Activated CD8-positive, alpha-beta memory T cell treated with anti-CD3 and anti-CD28 coated beads for 48 hours (primary cell): ENCODE measurements at places on chromosomes 7 and 10.

GRCh38 chr10:100522107-100522801 is 2.6 kb upstream of the SEC31B start:
- no peak for DNase-seq

DNA sequence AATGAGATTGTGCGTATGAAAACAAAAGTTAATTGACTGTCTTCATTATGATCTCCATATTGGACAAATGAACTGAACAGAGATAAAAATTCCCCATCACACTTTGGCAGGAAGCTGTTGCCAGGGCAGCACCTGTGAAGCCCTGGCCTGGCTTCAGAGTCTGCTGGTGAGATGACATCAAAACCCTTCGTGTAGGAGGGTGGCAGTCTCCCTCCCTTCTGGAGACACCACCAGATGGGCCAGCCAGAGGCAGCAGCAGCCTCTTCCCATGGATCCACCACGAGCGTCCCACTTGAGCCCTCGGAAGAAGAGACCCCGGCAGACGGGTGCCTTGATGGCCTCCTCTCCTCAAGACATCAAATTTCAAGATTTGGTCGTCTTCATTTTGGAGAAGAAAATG is at the start of gene DNTT:
Gene DNTT (plus strand): TSS at position 205 of the 400 bp plus-strand sequence. CDS start 64 bp downstream, at position 269.
- DNase-seq = no peak

DNA sequence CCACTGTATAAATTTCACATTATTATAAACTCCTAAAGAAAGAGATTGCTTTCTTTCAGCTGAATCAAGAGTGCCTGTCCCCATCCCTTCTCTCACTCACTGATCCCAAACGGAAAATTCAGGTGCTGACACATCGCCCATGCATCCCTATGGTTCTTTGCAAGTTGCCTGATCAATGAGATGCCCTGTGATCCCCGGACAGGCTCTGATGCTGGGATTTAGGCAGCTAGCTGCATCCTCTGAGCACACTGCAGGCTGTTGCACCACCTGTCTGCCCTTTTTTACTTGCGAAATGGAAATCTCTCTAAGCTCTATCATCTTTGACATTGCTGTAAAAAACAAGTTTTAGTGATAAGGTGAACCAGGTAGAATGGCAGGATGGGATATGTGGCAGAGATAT is 456.5 kb downstream of the GATA3 start:
- DNase-seq = no peak

DNA sequence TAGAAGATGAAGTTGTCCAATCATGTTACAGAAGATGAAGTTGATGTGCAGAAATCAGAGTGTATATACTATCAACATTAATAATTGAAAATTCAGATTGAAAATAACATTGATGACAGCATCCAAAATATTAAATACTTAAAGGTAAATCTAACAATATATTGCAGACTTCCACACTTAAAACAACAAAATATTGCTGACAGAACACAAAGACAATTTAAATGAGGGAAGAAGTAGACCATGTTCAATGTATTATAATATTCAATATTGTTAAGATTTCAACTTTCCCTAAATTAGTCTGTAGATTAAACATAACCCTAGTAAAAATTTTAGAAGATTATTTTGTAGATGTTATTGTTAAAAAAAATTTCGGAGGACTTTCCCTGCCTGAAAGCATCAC is 151.9 kb downstream of the PON1 start:
- no peak for DNase-seq

DNA sequence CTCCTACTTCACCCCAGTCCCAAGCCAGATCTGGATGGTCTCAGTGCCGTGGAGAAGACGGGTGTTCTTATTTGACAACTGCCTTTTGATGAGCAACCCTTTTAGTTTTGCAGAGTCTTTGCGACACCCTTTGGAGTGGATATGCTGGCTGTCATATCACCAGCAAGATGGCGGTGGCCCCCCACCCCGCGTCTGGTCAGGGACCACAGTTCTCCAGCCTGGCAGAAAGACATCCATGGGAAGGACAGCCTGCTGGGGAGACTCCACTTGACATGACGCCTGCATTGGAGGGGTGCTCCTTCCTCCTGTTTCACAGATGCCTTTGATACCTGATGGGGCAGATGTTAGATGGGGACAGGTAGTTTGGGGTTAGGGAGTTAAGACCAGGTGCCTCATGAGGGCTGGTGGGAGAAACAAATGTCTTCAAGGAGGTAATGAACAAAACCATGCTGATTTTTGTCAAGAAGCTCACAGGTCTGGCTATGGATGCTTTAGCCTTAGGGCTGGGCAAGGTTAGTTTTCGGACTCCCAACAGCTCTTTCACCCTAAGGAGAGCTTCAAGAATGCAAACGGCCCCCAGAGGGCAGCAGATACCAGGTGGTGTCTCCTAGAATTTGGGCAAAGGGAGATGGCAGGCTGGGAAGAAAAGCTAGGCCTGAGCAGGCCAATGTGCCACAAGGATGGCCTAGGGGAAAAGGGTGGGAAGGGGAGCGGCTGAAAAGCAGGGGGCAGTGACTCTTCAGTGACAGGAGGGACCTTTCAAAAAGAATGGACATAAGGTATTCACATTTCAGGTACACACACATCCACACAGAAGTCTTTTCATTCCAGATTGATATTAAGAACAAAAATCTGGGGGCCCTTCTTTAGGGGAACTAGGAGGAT is 95.2 kb downstream of the CLEC2L start:
- no peak for DNase-seq

DNA sequence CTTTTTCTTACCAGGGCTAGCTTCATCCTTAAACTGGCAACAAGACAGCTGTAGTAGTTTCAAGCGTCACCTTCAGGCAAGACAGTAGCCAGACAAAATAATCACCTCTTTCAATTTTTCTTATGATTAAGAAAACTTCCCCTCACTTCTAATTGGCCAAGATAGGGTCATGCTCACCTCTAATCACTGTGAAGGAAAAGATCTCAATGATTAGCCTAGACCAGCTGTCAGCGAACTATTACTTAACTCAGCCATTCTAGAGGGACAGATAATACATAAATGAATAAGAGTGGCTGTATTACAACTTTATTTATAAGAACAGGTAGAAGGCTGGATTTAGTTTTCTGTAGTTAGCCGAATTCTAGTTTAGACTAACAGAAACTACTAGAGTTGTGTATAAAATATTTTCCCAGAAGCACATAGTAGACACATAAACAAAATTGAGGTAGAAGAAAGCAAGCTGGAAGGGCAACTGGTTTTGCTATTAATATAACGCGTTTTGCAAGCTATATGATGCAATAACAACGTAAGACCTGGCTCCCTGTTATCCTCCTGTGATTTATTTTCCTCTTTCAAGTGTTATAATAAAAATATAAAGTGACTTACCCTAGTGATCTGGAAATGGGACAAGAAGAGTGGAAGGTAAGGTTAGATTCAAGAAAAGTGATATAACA is 64.3 kb downstream of the ELAPOR2 start:
- no peak for DNase-seq

DNA sequence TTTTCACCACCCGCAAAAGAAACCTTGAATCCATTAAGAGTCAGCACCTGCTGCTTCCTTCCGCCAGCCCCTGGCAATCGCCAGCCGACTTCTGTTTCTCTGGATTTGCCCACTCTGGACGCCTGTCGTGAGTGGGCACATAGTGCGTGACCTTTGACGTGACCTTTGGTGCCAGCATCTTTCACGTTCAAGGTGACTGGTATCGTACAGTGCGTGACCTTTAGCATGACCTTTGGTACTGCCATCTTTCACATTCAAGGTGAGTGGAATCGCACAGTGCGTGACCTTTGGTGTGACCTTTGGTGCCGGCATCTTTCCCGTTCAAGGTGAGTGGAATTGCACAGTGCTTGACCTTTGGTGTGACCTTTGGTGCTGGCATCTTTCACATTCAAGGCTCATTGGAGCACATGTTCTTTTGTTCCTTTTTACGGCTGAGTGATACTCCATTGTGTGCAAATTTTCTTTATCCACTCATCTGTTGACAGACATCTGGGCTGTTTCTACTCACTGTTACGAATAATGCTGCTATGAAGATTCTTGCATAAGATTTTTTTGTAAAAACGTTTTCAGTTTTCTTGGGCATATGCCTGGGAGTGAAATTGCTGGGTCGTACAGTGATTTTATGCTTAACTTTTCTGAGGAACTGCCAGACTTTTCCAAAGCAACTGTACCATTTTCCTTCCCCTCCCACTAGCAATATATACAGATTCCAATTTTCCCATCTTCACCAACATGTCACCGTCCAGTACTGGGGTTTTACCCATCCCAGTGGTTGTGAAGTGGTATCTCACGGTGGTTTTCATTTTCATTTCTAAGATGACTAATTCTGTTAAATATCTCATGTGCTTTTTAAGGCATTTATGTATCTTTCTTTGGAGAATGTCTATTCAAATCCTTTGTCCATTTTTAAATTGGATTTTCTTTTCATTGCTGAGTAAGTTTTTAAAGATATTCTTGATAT is 145.3 kb downstream of the DIP2C start:
- no peak for DNase-seq

GRCh38 chr10:51877636-51878035 is 178.2 kb upstream of the CSTF2T start:
- DNase-seq = no peak

GRCh38 chr10:122390271-122390670 is 15.8 kb downstream of the PLEKHA1 start:
- DNase-seq = no peak

GRCh38 chr10:51073453-51074237 is 642 bp upstream of the PRKG1 start:
- no peak for DNase-seq

DNA sequence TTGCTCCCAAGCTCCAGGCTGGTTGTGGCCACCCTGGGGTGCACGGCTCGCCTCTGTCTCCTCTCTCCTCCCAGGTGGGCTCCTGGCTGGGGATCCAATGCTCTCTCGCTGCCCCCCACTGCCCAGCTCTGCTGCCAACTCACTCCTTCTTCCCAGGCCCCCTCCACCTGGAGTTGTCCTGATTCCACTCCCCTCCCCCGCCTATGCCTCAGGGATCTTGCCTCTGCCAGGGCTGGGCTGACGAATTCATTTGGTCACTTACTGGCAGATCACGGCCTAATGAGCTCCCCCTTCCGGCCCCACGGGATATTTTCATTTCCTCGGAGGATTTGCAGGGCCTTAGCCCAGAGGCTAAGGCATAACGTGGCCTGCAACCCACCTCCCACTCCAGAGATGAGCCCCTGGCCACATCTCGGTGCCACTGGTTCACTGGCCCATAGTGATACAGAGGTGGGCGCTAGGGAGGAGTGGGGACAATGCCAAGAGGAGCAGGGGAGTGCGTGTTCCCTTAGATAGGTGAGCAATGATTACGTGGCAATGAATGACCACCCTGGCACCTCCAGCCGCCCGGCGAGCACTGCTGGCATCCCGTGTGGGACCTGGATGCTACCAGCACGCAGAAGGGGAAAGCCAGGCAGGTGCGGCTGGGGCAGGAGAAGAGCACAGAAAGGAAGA is 344.6 kb upstream of the SHH start:
- no peak for DNase-seq

DNA sequence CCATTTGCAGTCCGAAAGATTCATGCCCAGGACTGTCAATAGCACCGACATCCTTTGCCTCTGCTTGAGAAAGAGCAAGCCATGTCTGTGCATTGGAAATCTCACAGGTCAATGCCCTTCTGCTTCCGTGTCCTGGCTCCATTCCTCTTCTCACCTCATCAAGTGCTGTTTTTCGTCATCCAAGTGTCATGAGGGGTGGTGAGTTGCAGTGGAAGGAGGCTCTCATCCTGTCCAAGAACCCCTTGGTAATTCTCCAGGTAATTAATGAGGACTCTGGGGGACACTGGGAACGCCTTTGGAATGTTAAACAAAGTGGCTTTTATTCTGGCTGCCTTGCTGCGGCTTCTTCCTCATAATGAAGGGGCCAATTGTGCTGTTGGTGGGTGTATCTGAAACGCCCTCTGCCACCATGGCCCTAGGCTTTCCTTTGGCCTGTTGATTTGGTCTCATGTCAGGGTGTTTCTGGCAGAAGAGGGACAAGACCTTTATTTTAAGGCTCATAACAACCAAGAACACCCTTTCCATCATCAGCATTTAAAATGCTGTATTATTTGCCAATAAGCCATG is 57.7 kb downstream of the PPP1R3C start:
- DNase-seq = no peak

- DNase-seq = no peak
Observed at GRCh38 chr10:86500846-86501245, 20.7 kb downstream of the WAPL start.

DNA sequence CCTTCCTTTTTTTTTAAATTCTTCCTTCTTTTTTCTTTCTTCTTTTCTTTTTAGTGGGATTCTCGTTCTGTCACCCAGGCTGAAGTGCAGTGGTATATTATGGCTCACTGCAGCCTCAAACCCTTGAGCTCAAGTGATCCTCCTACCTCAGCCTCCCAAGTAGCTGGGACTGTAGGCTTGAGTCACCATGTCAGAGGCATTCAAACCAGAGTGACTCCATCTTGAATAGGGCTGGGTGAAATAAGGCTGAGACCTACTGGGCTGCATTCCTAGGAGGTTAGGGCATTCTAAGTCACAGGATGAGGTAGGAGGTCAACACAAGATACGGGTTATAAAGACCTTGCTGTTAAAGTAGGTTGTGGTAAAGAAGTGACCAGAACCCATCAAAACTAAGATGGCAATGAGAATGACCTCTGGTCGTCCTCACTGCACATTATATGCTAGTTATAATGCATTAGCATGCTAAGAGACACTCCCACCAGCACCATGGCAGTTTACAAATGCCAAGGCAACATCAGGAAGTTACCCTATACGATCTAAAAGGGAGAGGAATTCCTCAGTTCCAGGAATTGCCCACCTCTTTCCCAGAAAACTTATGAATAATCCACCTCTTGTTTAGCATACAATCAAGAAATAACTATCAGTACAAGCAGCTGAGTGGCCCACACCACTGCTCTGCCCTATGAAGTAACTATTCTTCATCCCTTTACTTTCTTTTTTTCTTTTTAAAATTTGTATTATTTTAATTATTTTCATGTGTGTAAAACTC is 99.0 kb upstream of the ITGB1 start:
- DNase-seq = no peak

DNA sequence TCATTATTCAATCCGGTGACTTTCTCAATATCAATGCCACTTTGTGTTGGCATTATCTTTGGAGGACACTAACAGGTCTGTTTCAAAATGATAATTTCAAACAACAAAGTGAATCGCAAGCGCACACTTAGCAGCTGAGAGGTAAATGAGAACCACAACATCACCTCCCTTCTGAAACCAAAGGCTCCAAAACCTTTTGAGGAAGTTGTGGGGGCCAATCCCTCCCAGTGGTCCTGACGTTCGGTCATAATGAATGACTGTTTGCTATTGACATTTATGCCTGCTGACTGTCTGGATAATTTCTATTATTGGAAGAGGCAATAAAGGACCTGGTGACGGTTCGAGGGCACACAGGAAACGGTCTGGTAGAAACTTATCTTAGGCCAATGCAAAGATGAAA is 1.8 kb downstream of the ADARB2 start:
- no peak for DNase-seq

DNA sequence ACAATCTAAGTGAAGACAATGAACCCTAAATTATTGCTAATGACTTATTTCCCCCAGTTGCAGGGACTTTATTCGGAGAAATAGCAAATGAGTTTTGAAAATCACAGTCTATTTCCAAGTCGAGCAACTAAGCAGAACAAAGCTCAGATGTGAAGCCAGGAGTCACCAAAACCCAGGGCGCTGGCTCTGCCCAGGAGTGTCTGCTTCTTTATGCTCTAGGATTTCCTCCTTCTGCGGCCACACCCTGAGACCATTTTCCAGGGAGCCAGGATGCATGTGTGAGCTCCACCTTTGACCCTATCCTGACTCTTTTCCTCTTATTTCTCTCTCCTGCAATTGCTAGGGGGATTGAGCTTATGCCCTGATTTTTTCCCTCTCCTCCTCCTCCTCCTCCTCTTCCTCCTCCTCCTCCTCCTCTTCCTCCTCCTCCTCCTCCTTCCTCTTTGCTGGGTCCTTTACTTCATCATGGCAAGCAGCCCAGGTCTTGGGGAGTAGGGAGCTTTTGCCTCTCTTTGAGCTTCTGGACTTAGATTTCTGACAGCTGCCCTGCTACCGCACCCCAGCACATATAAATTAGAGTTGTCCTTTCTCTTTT is 234.4 kb downstream of the ARL4A start:
- DNase-seq = no peak
